ENCODE measurements at places on chromosomes 3 and 15.
A peak's percentile ranks its signal among the peaks of the same experiment; 100 is the strongest.

DNA sequence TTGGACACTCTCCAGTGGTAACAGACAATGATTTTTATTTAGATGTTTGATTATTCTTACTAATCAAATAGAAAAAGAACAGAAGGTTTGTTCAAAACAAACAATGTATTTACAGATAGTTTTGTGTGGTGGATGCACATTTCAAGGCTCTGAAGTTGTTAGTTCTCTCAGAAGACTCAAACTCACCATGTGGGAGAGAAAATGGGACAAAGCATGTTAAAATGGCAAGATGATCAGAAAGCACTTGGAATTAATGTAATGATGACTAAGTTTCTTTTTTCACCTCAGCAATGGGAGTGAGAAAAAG, 450.5 kb upstream of the KCNMB2 start:
- DNase-seq, result no peak

GRCh38 chr15:51117270-51117669, 22.6 kb upstream of the TNFAIP8L3 start:
- DNase-seq, result no peak

DNA sequence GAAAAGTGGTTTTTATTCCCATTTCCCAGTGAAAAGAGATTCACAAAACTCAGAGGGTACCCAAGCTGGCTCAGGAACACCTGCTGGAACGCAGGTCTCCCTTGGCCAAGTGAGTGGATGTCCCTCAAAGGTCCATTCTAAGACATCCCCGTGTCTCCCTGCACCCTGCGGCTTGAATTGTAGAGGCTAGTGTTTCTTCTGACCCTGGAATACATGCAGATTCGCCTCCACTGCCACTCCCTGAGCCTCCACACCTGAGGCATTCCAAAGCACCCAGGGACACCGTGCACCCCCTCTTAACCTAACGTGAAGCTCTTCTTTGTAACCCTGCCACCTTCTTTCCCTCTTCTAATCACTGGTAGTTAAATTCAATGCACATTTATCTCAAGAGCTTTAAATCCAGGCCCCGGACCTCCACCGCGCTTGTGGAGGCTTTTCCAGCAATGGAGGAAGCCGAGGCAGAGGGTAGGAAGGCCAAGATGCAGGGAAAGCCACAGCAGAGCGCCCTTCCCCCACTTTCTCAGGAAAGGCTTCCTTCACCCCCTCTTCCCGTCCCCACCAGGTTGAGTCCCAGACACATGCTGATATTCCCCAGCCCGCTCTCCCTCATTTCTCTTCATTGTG, 590 bp upstream of the ITGA11 start:
- DNase-seq, result no peak

DNA sequence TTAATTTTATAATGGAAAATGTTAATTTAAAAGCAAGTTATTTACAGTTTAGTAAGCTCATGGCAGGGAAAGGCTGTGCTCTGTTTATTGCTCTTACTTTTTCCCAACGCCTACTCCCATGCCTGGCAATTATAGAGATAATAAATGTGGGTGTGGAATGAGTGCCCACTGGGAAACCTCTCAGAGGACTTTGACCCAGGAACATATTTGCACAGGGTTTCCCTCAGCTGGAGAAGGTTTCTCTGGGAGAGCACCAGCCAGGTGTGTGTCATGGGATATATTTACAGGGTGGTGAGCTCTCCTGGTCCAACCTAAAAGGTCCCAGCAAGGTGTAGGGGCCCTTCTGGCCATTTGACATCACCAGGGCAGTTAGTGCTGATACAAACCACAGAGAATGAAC, 27.9 kb downstream of the ZNF710 start:
- no peak for DNase-seq

- DNase-seq, result peak; percentile 40
These were observed 141.8 kb downstream of the EEFSEC start for GRCh38 chr3:128294999-128295468.

- no peak for DNase-seq
These were observed 1209.6 kb downstream of the ZPLD1 start for GRCh38 chr3:103644450-103644849.

- DNase-seq, result no peak
These were observed 176.3 kb upstream of the BCL6 start for GRCh38 chr3:187921391-187922074.

GRCh38 chr3:198079771-198080520, 119.9 kb downstream of the LMLN start:
- DNase-seq, result peak; percentile 55

DNA sequence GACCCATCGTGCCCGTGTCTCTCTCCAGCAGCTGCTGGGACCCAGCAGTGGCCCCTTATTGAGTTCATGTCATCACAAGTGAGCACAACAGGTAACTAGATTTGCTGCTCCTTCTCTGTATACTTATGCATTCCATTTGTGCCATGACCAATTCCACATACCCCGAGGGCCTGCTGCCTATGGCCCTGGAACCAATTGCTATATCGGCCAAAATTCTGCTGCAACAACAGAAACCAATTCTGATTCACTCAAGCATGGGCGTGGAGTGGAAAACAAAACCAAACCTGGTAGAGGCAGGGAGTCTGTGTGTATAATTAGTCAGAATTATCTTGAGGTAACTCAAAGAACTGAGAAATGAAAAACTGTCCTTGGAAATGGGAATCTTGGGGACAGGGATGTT, 516.6 kb downstream of the EPHB1 start:
- DNase-seq, result no peak

DNA sequence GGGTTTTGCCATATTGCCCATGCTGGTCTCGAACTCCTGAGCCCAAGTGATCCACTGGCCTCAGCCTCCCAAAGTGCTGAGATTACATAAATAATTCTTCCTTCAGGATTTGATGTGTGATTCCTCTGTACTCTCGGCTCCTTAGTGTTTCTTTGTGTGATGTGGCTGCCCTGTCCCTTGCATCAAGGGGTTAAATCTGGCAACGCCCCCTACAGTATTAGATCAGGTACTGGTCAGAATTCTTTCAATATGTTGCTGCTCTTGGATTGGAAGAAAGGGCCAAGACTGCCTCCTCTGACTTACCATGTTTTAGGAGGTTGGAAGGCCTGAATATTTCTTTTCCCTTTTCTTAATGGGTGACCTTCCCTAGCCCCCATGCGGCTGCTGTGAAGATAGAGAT, 390.6 kb upstream of the WNT5A start:
- DNase-seq, result no peak

DNA sequence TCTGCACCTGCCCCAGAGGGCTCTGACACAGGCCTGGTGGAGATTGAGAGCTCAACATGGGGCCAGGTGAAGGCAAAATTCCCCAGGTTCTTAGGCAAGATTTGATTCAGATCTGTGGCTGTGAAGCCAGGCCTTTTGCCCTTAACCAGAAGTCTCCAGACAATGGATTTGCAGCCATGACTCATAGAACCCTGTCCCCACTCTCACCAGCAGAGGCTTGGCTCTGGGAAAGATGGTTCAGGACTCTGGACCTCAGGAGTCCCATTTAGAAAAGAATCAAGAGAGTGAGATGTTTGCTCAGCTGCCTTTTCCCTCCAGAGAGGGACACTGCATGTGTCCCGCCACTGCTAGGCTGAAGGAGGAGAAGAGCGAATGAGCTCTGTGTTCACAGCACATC, 361.4 kb upstream of the ICE2 start:
- DNase-seq, result no peak

DNA sequence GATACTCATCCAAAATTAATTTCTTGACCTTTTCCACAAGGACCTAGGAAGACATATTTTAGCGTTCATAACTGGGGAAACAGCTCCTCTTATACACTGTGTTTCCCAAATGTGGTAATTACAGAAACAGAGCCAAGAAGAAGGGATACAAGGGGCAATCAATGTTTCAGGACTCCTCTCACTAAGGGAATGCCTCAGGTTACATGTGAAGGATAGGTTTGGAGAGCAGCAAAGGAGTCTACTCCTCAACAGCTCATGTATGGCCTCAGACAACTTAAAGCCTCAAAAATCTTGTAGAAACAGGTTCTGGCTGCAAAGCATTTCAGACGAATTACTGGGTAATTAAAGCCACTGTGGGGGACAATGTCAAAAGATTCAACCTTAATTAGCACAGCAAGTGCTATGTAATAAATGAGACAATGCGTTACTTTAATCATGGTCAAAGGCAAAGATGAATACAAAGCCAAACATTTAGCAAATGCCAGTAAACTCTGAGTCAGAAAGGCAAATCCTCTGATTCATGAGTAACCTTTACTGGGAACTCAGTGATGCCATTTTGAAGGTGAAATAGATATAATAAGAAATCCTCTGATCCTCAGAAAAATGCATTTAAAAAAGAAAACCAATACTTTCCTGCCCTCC, 1111.2 kb downstream of the TUSC7 start:
- DNase-seq, result no peak

- no peak for DNase-seq
These were observed 111.1 kb downstream of the KLF13 start for GRCh38 chr15:31437686-31438085.

GRCh38 chr15:63610209-63610841, 13.1 kb downstream of the FBXL22 start:
- peak; percentile 88 for DNase-seq

GRCh38 chr3:101253396-101253795, 67.0 kb downstream of the IMPG2 start:
- DNase-seq, result no peak

DNA sequence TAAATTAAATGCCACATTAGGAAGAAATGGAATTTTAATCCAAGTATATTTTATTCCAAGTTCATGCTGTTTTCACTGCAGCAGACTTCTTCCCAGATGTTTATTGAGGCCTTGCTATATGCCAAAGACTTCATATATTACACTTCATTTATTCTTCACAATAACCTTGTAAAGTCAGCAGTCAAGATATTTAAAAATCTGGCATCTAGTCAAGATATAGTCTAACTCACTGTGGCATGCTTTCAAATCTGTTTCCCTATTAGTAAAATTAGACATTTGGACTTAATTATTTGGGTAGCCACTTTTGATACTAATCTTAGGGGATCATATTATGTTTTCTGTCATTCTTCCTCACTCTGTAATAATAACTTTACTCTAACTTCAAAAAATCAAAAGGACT, 81.5 kb upstream of the VGLL3 start:
- no peak for DNase-seq

GRCh38 chr3:63351159-63352007, 73.3 kb downstream of the SYNPR start:
- no peak for DNase-seq

- no peak for DNase-seq
These were observed 30.9 kb downstream of the ITPR1 start for GRCh38 chr3:4523710-4524698.

DNA sequence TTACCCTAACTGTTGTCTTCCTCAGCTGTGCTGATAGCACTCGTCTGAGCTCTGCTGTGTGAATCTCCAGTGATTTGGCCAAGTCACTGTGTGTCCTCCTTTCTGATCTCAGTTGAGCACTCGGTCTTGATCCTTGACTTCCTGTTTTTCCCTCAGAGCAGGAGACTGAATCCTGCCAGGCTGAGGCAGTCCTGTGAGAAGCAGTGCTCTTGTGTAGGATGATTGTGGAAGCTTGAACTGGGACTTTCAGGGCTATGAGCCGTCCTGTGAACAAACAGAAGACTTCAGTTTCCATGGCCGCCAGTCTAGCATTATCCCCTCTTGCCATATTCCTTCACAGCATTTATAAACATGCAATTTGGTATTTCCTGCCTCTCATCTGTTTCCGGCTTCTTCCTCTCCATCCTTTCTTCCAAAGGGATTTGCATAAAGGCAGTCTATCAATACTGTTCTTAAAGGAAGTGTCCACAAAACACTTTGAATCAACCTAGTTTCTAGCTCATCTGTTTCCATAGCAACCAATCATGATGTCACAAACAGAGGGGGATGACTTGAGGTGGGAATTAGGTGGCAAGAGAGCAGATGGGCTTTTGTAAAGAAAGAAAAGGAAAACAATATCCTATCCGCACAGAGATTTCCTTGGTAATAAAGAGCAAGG, 237.2 kb downstream of the AGBL1 start:
- DNase-seq, result no peak

DNA sequence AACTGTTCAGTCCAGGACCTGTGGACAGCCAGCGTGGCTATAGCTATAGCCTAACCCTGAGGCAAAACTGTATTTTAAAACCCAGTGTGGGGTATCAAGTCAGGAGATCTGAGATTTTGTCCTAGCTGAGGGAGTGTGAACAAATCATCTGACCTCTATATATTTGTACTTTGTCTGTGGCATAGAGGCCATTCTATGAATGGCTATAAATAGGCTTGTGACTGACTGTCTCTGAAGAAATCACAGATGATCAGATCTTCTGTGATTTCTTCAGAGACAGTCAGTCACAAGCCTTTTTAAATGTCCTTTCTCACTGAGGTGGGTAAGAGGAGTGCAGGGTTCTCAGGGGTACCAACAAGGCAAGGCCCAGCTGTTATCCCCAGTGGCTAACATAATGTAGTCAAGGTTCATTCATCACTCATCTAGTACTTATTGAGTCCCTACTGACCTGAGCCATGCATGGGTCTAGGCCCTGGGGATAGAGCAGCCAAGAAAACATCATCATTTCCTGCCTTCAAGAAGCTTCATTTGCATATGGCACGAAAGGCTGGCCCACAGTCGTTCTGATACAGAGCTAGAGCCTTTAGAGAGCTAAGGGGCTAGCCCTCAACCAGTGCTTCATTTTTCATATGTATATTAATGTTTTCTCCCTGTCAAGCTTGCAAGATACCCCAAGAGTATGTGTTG, 53.3 kb downstream of the TIPARP start:
- no peak for DNase-seq

GRCh38 chr3:66036586-66037148, 2.1 kb downstream of the MAGI1 start:
- no peak for DNase-seq

GRCh38 chr15:60124460-60125070, 120.5 kb downstream of the FOXB1 start:
- DNase-seq, result no peak

- DNase-seq, result no peak
These were observed 321.5 kb upstream of the CBLB start for GRCh38 chr3:106190296-106190695.

DNA sequence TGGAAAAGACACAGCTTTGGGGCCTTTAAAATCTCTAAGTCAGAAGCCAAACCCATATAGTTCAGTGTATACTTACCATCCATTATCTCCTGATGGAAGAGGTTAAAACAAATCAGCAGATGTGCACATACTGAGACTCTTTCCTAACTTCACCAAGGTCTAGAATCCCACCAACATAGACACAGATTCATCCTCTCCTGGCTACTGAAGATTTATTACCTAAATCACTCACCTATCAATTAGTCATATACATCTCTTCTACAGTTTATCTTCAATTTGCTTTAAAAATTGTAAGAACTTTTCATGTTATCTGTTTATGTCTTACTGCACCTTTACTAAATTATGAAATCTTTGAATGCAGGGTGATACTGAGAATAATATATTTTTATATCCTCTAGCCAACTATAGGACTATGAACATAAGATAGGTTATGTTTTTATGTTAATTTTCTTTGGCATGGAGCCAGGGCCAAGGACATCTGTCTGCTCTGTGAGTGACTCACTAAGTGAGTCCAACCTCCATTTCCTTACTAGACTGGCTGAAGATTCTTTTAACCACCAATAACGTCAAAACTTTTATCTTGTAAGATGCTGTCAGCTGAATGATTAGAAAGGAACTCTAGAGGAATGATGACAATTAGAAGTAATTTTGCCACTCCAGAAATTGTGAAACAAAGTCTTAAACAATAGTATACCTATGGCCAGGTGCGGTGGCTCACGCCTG, 397.6 kb downstream of the FOXP1 start:
- DNase-seq, result no peak

- peak; percentile 37 for DNase-seq
These were observed 89.2 kb downstream of the RBPMS2 start for GRCh38 chr15:64686130-64686735.

GRCh38 chr3:6089780-6090179, 771.1 kb upstream of the GRM7 start:
- no peak for DNase-seq

GRCh38 chr3:125957674-125958510, 11.1 kb upstream of the ROPN1B start:
- DNase-seq, result no peak

All from activated naive CD4-positive, alpha-beta T cell treated with anti-CD3 and anti-CD28 coated beads, Interleukin-2, amount 10 ng/mL, durations not matched to agents 7 days and 5 days (primary cell).